GM06990 (cell line): ENCODE measurements at places on chromosomes 7 and 10.
A peak's percentile ranks its signal among the peaks of the same experiment; 100 is the strongest.

- DNase-seq, result no peak
These were observed 8.4 kb downstream of the OLAH start for GRCh38 chr10:15052121-15052520.

DNA sequence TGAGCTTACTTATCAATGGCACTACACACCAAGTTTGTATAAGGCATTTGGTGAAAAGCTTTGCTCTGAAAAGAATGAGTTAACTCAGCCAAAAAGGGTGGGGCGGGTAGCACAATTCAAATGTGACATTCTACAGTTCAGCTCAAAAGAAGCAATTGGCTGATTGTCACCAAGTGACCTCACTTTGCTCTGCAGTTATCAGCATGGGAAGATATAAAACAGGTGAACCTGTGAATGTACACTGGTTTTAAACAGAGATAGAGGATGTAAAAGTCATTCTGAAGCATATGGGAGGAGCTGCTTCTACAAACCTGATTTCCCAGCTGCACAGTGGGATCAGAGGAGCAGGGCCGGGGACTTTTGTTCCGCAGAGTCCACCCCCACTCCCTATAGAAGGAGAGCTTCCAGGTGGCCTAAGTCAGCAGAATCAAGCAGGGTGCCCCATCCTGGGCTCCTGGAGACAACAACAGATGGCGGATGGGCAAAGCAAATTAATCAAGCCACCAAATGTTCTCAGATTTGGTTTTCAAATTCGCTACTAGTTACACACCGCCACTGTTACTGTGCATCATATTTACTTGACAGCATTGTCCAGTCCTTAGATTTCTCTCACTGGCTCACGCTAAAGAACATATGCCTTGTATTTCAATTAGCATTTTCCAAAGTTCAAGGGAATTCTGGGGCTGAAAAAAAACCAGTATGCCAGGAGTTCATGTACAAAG is 27.5 kb upstream of the NPVF start:
- DNase-seq, result no peak

DNA sequence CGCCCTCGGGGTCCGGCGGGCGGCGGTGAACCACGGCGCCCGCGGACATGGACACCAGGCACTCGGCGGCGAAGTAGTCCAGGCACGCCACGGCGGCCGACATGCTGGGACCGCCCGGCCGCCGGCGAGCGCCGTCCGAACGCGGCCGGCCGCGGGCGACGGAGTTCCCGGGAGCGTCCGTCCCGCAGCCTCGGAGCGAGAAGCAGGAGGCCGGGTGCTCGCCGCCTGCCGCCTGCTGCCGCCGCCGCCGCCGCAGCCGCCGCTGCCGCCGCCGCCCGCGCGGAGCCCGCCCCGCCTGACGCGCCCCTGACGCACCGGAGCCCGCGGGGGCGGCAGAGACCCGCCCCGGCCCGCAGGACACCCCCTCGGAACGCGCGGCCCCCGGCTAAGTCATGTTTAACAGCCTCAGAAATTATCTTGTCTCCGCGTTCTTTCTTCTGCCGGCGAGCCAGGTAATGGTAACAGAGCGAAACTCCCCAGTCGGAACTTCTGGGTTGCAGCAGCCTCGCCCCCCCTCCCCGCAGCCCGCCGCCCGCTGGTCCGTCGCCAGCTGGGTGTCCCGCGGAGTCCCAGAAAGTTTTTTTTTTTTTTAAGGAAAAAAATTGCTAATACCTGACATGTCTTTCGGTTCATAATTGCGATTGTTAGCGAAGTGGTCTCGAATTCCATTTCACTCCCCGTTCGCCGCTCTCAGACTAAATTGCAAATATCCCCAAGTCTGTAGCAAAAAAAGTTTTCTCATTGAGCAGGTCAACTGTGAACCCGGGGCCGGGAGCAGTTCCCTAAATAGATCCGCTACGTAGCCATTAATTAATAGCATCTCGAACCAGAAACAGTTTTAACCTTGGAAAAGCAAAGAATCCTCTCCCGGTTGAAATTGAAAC is at the start of gene KLF14:
Gene KLF14, minus strand, starts transcription at position 277 of the 884 bp plus-strand sequence. Its CDS starts 174 bp downstream, at position 103.
- no peak for DNase-seq

GRCh38 chr7:150390205-150390604 is 11.1 kb downstream of the ZNF775 start:
- no peak for DNase-seq

DNA sequence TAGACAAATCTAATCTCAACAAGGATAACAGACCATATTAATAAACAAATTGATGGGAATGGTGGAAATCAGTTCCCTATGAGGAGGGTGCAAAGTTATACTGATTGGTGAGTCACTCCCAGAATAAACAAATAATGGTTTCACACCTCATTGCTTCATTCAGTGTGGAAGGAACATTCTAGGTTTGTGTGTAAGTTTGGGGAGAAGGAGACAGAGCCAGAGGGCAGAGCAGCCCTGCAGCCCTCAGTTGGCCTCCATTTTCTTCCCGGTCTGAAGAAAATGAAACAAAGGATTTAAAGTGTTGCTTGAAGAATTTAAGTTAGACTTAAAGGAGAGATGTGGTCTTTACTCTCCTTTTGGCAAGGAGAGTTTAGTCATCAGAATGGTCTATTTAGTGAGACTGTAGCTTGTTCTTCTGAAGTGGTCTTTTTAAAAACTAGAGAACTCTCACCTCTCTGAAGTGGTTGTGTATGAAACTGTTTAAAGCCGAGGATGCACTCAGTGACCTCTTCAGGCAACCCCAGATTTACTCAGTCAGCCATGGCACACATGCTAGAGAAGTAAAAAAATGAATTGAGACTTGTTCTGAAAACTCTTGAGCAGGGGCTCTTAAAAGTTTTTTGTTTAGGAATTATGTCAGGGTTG is 27.2 kb downstream of the IKZF1 start:
- no peak for DNase-seq

DNA sequence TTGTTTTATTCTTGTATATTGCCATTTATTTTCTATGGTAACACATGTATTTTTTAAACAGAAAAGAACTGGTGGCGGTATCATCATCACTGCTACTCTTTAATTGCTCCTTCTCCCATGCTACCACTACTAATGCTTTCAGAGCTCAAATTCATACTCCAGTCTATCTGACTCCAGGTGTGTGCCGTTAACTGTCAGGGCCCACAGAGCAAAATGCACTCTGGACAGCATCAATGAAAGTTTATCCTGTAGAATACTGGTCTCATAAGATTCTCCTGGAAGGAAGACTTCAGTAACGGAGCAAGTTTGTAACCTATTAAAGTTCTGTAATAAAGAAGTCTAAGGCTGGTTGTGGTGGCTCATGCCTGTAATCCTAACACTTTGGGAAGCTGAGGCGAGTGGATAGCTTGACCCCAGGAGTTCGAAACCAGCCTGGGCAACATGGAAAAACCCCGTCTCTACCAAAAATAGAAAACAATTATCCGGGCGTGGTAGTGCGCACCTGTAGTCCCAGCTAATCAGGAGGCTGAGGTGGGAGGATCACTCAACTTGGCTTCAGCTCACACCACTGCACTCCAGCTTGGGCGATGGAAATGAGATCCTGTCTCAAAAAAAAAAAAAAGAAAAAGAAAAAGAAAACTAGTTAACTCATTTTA is 18.4 kb downstream of the ZNRF2 start:
- DNase-seq, result no peak

DNA sequence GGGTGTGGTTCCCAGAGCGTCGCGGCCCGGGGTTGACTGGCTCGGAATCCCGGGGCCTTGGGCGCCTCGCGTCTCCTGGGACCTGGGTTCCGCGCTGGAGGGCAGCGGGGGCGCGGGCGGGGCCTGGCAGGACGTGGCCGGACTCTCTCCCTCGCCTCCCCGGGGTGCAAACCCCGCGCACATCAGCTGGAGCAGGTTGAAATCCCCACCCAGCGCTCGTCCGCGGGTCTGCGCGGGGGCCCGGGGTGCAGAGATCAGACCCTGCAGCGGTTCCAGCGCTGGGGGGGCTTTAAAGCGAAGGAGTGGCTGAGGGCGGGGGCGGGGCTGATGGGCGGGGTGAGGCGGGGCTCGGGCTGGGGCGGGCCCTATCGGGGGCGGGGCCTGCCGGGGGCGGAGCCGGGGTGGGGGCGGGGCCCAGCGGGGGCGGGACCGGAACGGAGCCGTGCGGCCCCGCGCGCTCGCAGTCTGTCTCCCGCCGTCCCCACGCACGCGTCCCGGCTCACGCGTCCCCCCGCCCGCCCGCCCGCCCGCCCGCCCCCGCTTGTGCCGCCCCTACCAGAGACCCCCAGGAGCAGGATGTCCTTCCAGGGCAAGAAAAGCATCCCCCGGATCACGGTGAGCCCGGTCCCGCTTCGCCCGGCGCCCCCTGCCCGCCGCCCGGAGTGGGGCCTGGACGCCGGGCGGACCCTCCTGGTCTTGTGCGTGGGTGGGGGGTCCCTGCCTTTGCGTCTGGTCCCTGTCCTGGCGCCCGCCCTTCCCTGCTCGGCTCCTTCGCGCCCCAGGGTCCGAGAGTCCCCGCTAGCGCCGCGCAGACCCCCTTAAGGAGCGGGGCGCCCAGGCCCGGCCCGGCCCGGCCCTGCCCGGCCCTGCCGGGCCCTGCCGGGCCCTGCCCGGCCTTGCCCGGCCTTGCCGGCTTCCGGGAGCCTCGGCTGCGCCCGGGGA is at the start of gene DPYSL4:
Gene DPYSL4, plus strand, starts transcription at position 461 of the 942 bp plus-strand sequence. Its CDS starts 116 bp downstream, at position 577.
- no peak for DNase-seq

DNA sequence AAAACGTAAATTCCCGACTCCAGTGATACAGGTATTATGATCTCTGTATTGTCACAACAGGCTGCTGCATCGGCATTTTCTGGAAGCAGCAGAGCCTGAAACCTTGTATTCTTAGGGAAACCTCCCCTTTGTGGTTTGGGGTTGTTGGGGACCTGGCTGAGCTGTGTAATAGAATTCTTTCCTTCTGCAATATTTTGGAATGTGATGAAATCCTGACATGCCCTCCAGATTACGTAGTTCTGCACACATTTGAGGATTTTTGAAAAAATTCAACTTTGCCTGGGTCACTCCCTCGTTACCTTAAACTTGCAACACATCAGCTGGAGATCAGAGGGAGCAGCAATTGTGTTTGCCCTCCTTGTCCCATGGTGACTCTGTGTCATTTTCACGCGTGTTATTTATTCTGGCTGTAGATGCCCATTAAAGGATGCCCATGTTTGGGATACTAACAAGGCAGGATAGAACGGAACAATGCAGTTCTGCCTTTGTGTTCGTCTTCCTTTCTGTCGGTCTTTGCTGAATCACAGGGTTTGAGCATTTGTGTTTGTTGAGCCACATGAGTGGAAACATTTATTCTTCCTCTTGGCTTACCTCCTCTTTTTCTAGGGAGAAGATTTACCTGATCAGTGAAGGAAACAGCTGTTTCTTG is 181.7 kb downstream of the TCF7L2 start:
- no peak for DNase-seq

GRCh38 chr10:92405419-92405924 is 114.5 kb downstream of the MARCHF5 start:
- no peak for DNase-seq

DNA sequence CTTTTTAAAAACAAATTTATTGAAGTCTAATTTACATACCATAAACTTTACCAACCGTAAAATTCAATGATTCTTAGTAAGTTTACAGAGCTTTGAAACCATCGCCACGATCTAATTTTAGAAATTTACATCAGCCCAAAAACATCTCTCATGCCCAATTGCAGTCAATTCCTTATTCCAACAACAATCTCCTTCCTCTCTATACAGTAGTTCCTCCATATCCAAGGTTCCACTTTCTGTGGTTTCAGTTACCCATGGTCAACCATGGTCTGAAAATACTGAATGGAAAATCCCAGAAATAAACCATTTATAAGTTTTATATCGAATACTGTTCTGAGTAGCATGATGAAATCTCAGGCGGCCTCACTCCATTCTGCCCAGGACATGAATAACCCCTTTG is 183.4 kb upstream of the ADCY1 start:
- DNase-seq, result no peak

DNA sequence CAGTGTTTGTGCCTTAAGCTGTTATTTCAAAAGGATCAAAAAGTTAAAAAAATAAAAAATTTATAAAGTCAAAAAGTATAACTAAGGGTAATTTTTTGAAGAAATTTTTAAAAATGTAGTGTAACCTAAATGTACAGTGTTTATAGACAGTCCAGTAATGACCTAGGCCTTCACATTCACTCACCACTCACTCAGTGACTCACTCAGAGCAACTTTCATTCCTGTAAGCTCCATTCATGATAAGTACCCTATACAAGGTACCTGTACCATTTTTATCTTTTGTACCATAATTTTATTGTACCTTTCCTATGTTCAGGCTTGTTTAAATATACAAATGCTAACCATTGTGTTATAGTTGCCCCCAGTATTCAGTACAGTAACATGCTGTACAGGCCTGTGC is 21.5 kb downstream of the DNAJC9 start:
- DNase-seq, result no peak

DNA sequence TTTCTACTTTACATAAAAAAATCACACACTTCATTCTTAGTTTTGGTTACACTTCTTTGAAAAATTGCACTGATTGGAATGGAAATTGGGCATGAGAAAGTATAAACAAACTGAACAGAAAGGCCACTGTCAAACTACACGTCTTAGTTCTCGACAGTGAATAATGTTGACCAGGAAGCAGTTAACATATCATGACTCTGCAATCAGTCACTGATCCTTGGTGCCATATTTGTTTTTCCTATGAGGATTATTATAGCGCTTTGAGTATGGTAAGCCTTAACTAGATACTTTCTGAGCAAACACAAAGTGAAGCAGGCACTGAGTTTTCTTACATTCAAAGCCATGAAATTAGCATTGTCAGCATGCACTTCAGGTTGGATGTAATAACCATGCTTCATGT is 495.1 kb upstream of the ANKRD30A start:
- DNase-seq, result no peak

GRCh38 chr7:43116451-43116850 is 4.0 kb downstream of the HECW1 start:
- DNase-seq, result no peak

- DNase-seq, result peak; percentile 15
These were observed 142.3 kb downstream of the VPS50 start for GRCh38 chr7:93374345-93374940.

DNA sequence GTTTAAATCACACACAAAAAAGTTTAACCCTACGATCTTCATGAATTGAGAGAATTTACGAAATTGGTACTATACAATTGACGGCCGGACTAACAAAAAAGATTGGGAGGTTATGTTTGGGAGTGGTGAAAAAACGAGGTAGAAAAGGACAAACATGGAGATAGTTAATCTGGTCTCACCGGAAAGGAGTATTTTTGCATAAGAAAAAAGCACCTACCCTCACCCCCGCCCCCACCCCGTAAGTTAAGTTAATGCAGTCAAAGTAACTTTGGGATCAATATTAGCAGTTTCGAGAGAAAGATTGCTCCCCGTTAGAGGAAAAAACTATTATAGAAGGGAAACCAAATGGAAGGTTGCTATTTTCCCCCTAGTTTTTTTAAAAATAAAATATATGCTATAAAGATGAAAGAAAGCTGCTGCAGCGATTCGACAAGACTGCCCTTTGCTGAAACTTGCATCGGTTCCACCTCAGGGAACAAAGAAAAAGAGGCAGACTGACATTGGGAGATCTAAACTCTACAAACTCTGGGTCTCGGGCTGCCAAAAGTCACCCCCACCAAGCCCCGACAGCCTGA is 3.5 kb downstream of the SP8 start:
- DNase-seq, result no peak

DNA sequence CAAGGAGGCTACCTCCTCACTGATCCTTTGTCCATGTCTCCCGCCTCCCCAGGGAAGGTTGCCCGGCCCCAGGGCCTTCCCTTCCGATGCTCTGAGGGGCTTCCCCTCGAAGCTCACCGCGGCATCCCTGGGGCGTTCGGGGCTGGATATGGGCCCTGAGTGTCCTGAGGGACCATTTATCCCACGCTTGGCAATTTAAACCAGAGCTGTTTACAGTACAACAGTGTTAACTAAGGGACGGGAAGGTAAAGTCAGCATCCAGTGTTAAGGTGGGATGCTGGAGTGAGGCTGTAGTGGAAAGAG is 92.0 kb downstream of the TCERG1L start:
- no peak for DNase-seq
